ENCODE measurements at places on chromosomes 3 and 15.

GRCh38 chr15:96058103-96058851 lies 272.2 kb upstream of the NR2F2 start:
- DNase-seq, result no peak

DNA sequence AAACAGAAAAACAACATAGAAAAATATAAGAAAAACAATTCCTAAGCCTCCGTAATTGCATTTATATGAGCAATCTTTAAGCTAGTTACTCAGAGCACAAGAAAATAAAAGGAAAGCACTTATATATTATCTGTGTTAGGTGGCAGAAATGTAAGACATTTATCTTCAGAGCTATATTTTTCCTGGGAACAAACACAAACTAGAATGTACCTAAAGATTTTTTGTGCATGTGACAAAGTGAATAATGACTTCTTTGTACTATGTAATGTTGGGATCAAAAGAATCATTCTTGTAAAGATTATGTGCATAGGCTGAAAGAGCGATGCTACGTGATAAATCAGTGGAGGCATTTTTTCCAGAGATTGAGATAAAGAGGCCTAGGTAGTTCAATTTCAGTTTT lies 111.3 kb upstream of the GMNC start:
- no peak for DNase-seq

- no peak for DNase-seq
Measured at GRCh38 chr3:127393131-127393820, 105.4 kb upstream of the PRR20G start.

- peak; percentile 20 for DNase-seq
Measured at GRCh38 chr3:41960826-41961750, 815 bp downstream of the ULK4 start.

DNA sequence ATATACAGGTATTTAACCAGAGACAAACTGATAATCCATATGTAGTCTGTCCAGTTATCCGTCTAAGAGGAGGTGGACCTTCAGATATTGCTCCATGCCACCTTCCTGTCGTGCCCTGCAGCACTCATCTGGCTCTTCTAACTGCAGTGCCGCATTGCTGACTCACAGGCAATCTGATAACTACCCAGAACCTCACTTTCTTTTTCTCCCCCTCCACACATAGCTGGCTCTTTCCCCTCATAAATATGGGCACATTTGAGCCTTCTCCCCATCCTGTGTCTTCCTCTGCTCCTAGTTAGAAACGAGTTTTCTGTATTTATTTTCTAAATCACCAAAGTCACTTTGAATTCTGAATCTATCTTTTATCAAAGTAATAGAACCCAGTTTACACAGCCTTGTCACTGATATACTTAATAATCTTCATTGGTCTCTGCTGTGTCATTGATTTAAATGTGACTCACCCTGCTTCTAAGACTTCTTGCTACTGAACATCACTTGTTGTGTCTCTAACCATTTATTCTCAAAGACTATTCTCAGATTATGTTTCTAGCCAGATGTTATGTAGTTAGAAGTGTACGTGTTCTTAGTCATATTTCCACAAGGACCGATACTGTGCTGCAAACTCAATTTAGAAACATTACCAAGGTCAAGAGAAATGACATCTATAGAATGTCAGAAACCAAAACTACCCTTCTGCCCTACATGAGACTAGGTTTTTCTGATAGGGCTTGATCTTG lies 17.4 kb upstream of the KCNMB2 start:
- no peak for DNase-seq

DNA sequence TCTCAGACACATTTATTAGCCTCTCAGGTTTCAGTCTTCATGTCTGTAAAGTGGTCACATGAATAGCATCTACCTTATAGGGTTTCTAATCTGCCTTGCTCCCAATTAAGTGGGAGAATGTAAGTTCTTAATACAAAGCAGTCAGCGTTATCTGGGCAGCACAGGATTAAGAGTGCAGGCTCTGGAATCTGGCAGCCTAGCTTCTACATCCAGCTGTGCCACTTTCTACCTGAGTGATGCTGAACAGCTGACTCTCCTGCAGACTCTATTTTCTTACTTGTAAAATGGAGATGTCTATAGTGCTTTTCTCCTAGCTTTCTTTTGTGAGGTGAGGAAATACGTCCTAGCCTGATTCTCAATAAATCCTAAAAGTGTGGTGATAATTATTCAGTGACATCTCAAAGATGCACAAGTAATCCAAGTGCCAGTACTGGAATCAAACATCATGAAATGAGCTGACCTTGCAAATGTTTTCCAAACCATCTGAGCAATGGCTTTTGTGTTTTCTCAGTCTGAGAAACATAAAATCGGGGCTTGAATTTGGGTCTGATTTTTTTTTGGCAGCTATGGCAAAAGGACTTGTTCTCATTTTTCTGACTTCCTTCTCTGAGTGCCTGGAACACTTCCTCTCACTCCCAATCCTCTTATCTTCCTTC lies 232.2 kb upstream of the FEZF2 start:
- DNase-seq, result no peak

GRCh38 chr3:117016378-117016777 lies 306.8 kb downstream of the TUSC7 start:
- no peak for DNase-seq

- DNase-seq, result no peak
Measured at GRCh38 chr15:75732809-75733451, 20.3 kb upstream of the CSPG4 start.

DNA sequence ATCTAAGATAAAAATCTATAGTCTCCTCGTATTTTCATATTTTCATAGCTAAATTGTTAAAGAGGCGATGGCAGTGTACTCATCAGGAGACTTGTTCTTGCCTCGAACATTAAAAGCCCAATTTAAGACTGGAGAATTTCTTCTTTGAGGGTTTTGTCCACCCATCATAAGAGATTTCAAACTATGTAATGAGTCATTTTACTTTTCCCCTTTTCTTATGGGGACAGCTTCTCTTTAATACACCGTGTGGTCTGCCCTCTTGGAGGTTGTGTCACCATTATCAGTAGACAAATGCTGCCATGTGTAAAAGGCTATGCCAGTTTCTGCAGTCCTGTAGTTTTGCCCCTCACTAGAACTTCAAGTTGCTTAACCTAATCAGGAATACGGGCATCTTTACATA lies 16.9 kb downstream of the TGFBR2 start:
- no peak for DNase-seq

DNA sequence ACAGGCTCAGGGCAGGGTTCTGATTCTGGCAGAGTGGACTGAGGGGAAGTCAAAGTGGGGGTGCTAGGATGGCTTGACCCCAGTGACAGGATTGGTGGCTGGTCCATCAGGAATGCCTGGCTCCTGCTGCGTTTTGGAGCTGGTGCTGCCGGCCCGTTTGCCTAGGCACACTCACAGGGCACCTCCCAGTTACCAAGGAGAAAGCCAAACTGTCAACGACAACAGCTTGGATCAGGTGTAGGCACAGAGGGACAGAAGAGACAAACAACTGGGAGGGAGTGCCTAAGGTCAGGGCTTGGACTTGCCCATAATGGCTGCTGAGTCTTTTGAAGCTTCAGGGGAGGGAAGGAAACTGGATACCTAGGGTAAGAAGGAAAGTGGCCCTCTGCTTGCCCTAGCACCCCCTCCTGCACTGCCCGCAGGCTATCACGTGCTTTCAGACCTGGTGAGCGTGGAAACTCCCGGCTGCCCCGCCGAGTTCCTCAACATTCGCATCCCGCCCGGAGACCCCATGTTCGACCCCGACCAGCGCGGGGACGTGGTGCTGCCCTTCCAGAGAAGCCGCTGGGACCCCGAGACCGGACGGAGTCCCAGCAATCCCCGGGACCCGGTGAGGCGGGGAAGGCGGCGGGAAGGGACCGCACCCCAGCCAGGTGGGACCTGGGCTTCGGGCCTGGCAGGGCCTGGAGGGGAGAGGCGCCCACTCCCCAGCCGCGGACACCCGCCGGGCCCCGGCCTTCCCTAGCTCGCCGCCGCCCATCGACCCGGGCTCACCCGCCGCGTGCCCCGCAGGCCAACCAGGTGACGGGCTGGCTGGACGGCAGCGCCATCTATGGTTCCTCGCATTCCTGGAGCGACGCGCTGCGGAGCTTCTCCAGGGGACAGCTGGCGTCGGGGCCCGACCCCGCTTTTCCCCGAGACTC lies 5.1 kb downstream of the DUOX1 start:
- no peak for DNase-seq

GRCh38 chr15:89630260-89630659 lies 25.0 kb downstream of the KIF7 start:
- DNase-seq, result no peak

DNA sequence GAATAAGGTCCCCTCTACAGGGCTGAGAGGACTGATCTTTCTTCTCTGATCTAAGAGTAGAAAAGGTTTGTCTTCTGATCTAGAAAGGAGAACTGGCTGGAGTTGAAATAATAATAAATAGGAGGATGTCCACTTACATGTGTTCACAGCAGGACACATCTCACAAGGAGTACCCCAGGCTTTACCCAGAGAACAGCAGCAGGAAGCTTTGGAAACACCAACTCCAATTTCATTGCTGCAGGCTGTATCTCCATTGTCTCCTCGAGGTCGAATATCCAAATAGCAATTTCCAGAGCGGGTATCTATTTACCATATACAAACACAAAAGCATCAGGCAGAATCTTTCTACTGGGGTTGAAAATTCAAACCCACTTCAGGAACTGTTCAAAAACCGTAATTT lies 136.6 kb downstream of the DUT start:
- DNase-seq, result no peak

- no peak for DNase-seq
Measured at GRCh38 chr3:119257654-119258410, 17.2 kb upstream of the B4GALT4 start.

- no peak for DNase-seq
Measured at GRCh38 chr3:180594631-180595558, 7.1 kb upstream of the TTC14 start.

- no peak for DNase-seq
Measured at GRCh38 chr3:148792516-148792915, 35.1 kb upstream of the CPB1 start.

DNA sequence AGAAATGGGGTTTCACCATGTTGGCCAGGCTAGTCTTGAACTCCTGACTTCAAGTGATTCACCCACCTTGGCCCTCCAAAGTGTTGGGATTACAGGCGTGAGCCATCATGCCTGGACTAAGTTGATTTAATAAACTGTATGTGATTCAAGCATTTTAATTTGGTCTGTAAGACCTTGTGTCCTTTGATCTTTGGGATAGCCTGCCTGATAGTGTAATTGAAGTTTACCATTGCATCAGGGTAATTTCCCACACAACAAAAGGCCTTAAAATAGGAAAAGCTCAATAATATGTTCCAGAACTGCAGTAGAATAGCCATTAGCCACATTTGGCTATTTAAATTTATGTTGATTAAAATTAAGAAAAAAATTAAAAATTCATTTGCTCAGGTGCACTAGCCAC lies 25.2 kb upstream of the DENND6A start:
- no peak for DNase-seq

DNA sequence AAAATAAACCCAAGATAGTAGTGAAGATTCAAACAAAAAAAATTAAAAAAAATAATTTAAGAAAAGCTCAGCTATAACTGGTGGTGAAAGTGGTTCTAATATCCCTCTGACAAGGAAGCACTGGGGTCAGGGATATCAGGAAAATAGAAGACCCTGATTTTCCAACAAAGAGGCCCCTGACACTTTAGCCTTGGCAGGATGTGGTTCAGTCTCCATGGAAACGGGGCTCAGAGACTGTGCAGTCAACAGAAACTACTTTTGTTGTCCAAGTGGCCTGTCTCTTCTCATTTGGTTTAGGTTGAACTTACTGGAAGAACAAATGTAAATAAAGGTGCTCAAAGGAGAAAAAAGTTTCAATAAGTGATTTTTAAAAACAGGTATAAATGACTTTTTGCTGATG lies 27.2 kb downstream of the INTS14 start:
- DNase-seq, result no peak

DNA sequence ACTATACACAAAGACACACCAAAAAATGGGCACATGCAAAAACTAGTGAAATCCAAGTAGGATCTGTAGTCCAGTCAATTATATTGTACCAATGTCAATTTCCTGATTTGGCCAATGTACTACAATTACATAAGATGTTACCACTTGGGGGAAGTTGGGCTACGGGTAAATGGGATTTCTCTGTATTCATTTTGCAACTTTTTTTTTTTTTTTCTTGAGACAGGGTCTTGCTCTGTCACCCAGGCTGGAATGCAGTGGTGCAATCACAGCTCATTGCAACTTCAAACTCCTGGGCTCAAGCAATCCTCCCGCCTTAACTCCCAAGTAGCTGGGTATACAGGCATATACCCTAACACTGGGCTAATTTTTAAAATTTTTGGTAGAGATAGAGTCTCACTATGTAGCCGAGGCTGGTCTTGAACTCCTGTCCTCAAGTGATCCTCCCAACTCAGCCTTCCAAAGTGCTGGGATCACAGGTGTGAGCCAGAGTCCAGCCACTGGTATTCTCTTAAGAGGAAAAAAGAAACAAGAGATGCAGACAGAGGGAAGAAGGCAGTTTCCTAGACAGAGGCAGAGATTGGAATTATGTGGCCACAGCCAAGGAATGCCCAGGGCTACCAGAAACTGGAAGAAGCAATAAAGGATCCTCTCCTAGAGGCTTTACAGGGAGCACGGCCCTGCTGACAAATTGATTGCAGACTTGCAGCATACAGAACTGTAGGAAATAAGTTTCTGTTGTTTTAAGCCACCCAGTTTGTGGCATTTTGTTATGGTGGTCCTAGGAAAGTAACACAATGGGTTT lies 33.3 kb downstream of the TFDP2 start:
- no peak for DNase-seq

DNA sequence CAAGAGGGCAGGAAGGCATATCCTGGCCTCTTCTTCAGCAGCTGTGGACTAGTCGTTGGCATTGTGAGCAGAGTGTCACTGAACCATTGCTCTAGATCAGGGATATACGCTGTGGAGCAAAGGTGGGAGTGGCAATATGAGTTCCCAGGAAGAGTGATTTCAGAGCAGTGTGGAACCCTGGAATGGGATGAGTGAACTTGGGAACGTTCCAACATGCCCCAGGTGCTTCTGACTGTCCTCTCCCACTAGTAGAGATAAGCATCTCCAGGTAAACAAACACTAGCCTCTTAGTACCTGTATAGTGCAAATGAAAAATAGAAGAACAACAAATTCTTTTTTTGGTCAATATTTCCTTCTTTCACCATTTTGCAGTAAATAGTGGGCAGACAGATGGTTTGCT lies 123.6 kb upstream of the VEPH1 start:
- no peak for DNase-seq

GRCh38 chr3:9884555-9885165 lies 4.6 kb upstream of the CIDEC start:
- no peak for DNase-seq

GRCh38 chr15:39086641-39087040 lies 494.2 kb upstream of the THBS1 start:
- no peak for DNase-seq

DNA sequence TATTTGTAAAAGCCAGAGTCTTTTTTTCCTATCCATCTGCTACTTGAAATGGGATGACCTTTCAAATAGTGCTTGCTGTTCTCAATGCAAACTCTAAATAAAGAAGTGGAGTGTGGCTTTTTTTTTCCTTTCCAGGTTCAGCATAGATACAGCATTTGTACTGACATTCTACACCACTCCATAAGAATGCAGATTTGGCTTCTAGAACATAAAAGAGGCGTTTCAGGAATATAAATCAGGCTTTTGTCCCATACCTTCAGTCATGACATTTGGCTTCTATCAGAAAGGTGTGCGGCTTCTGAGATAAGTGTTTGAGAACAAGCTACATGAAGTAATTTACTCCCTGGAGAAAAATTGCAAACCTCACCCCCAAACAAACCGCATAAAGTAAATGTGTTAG lies 553.1 kb downstream of the FHIT start:
- DNase-seq, result no peak
